HFFc6 (cell line): ENCODE measurements at places on chromosomes 2 and 18. TPM values are rescaled to one million over a fixed set of nuclear protein-coding genes. Genes with fewer than 3 reads are reported as not detected.

The C1QL2 gene
- not detected in 2 replicates for total RNA-seq

The SP5 gene
- not detected in 3 replicates for total RNA-seq

The MBD2 gene
- total RNA-seq: 75.7 to 98.3 TPM (median 85.0 TPM) in 3 replicates

The NXPH2 gene
- not detected in 2 replicates for total RNA-seq

The ASXL3 gene
- not detected in 2 replicates for total RNA-seq

The FAP gene
- total RNA-seq: 64.1 to 101 TPM (median 64.5 TPM) in 3 replicates

The COLEC11 gene
- not detected in 2 replicates for total RNA-seq

The COL4A4 gene
- 0.07 TPM in 1 of 3 replicates, not detected in the others for total RNA-seq

The POTEF gene
- total RNA-seq: not detected in 3 replicates

The SRBD1 gene
- 9.0 to 11.7 TPM (median 9.1 TPM) in 3 replicates for total RNA-seq

The LOXHD1 gene
- total RNA-seq: not detected in 3 replicates

The NPAS2 gene
- total RNA-seq: 12.6 to 14.6 TPM (median 13.3 TPM) in 3 replicates

The CYP27C1 gene
- 0.06 to 0.13 TPM in 2 of 3 replicates, not detected in the other for total RNA-seq

The TMEM17 gene
- total RNA-seq: 3.0 to 4.4 TPM (median 3.8 TPM) in 3 replicates

The NRP2 gene
- total RNA-seq: 12.2 to 25.1 TPM (median 13.7 TPM) in 3 replicates

The LYPD6 gene
- 23.5 to 34.1 TPM (median 31.3 TPM) in 3 replicates for total RNA-seq

The STK36 gene
- 21.1 to 29.0 TPM (median 25.9 TPM) in 3 replicates for total RNA-seq

The COL6A3 gene
- total RNA-seq: 445 to 793 TPM (median 637 TPM) in 3 replicates

The CD207 gene
- total RNA-seq: not detected in 3 replicates

The HADHA gene
- total RNA-seq: 127 to 134 TPM (median 132 TPM) in 3 replicates

The CRYGC gene
- total RNA-seq: not detected in 3 replicates

The OTOS gene
- total RNA-seq: not detected in 3 replicates

The VWC2L gene
- not detected in 3 replicates for total RNA-seq

The SERPINB3 gene
- total RNA-seq: not detected in 3 replicates

The CNRIP1 gene
- 32.0 to 49.2 TPM (median 36.5 TPM) in 3 replicates for total RNA-seq

The RFX8 gene
- total RNA-seq: 1.4 and 5.9 TPM in 2 replicates

The EVX2 gene
- not detected in 3 replicates for total RNA-seq

The SUMO1 gene
- 132 to 144 TPM (median 135 TPM) in 3 replicates for total RNA-seq

The ITPRIPL1 gene
- total RNA-seq: 0.36 to 1.1 TPM (median 1.00 TPM) in 3 replicates

The CMPK2 gene
- not detected in 3 replicates for total RNA-seq

The CDH2 gene
- total RNA-seq: 202 to 332 TPM (median 324 TPM) in 3 replicates

The CERKL gene
- 0.09 TPM in 1 of 3 replicates, not detected in the others for total RNA-seq

The RAD51AP2 gene
- not detected in 3 replicates for total RNA-seq

The KCNE4 gene
- 5.4 to 9.7 TPM (median 7.2 TPM) in 3 replicates for total RNA-seq

The DOK6 gene
- not detected in 3 replicates for total RNA-seq

The DLGAP1 gene
- 0.42 and 0.74 TPM in 2 replicates for total RNA-seq

The IL1F10 gene
- not detected in 3 replicates for total RNA-seq

The MYCN gene
- not detected in 3 replicates for total RNA-seq

The WNT6 gene
- total RNA-seq: not detected in 3 replicates

The SNORC gene
- 0.55 to 1.2 TPM (median 0.94 TPM) in 3 replicates for total RNA-seq

The ZNF892 gene
- 0.53 to 0.78 TPM (median 0.64 TPM) in 3 replicates for total RNA-seq

The ARL5A gene
- 34.6 to 40.5 TPM (median 35.3 TPM) in 3 replicates for total RNA-seq

The TPO gene
- total RNA-seq: not detected in 3 replicates

The RAB27B gene
- total RNA-seq: 0.83 and 1.7 TPM in 2 replicates

The PLCD4 gene
- total RNA-seq: 0.63 to 1.9 TPM (median 0.70 TPM) in 3 replicates

The SGPP2 gene
- not detected in 3 replicates for total RNA-seq

The EPB41L3 gene
- total RNA-seq: 1.9 and 15.1 TPM in 2 replicates

The GPR39 gene
- 1.7 to 2.7 TPM (median 2.2 TPM) in 3 replicates for total RNA-seq
